ENCODE measurements at places on chromosomes 11 and 22.

GRCh38 chr11:11589437-11589836 lies 32.4 kb downstream of the GALNT18 start:
- DNase-seq: no peak

- no peak for DNase-seq
Observed at GRCh38 chr11:126082251-126083109, 19.8 kb upstream of the CDON start.

GRCh38 chr22:34798605-34799004 lies 267.4 kb upstream of the ISX start:
- DNase-seq: no peak

- DNase-seq: no peak
Observed at GRCh38 chr22:40418366-40419201, 48.2 kb downstream of the SGSM3 start.

- DNase-seq: no peak
Observed at GRCh38 chr11:62962391-62962790, 22.4 kb downstream of the SLC22A6 start.

DNA sequence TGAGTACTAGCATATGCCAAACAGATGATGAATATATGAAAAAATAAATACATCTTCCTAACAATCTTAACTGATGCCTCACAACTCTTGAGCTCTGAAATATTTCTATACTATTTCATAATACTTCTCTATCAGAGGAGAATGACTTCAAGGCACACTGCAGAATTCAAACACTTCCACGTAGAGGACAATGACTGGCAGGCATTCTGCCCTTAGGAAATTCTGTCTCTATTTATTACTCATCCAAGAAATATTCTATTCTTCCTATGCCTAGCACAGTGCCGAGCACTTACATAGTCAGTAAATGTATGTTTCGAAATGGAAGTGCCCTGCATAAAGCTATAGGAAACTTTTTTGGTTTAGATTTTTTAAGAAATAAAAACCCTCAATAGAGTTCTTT lies 809.1 kb downstream of the DLG2 start:
- DNase-seq: no peak

- no peak for DNase-seq
Observed at GRCh38 chr22:17120711-17121232, 388 bp downstream of the TMEM121B start.

- DNase-seq: no peak
Observed at GRCh38 chr11:57521116-57521515, 5.6 kb upstream of the SLC43A1 start.

GRCh38 chr11:134578807-134579723 lies 167.0 kb upstream of the B3GAT1 start:
- DNase-seq: no peak

- no peak for DNase-seq
Observed at GRCh38 chr11:74232311-74232950, 61.3 kb downstream of the PPME1 start.

- no peak for DNase-seq
Observed at GRCh38 chr11:111585371-111585770, 16.9 kb upstream of the SIK2 start.

- no peak for DNase-seq
Observed at GRCh38 chr11:3139086-3139440, 26.0 kb downstream of the OSBPL5 start.

GRCh38 chr11:73648571-73649046 lies 2.2 kb downstream of the PLEKHB1 start:
- no peak for DNase-seq

- no peak for DNase-seq
Observed at GRCh38 chr22:36900880-36901279, 12.5 kb upstream of the CSF2RB start.

- no peak for DNase-seq
Observed at GRCh38 chr11:34203377-34203871, 98.0 kb downstream of the NAT10 start.

GRCh38 chr22:49108636-49109315 lies 718.9 kb downstream of the BRD1 start:
- no peak for DNase-seq

- DNase-seq: no peak
Observed at GRCh38 chr11:26234451-26234850, 97.5 kb upstream of the ANO3 start.

GRCh38 chr22:27488456-27489177 lies 312.9 kb downstream of the MN1 start:
- DNase-seq: no peak

- DNase-seq: no peak
Observed at GRCh38 chr22:16965083-16965482, 42.9 kb downstream of the GAB4 start.

DNA sequence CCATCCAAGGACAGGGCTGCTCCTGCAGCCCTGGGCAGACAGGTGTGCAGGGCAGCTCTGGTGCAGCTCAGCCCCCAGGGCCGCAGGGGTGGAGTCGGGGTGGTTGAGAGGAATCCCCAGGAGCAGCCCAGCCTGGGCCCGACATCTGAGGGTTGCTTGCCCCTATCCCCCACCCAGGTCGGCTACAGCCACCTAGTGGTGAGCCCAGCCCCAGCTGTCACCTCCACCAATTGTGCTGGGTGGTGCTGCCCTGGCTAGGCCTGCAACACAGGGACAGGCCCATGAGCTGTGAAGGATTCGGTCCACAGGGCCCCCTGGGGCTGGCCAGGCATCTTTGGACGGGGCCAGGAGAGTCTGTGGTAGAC lies 29.6 kb downstream of the RTN4R start:
- peak; percentile 13 for DNase-seq

DNA sequence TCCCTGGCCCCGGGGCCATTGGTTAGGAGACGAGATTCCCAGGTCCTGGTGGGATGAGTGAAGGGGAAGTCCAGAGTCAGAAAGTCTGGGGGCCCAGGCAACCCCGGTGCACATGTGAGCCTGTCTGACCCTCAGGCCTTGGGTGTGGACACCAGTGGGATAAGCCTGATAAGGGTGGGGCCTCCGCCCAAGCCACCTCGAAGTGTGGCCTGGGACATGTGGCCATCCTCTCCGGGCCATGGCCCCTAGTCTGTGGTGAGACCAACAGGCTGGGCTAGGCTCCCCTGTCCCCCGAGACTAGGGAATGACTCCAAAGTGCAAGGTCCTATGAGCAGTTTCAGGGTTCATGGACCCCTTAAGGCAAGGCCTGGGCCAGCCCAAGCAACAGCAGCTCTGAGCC lies 6.3 kb downstream of the CABP7 start:
- no peak for DNase-seq

DNA sequence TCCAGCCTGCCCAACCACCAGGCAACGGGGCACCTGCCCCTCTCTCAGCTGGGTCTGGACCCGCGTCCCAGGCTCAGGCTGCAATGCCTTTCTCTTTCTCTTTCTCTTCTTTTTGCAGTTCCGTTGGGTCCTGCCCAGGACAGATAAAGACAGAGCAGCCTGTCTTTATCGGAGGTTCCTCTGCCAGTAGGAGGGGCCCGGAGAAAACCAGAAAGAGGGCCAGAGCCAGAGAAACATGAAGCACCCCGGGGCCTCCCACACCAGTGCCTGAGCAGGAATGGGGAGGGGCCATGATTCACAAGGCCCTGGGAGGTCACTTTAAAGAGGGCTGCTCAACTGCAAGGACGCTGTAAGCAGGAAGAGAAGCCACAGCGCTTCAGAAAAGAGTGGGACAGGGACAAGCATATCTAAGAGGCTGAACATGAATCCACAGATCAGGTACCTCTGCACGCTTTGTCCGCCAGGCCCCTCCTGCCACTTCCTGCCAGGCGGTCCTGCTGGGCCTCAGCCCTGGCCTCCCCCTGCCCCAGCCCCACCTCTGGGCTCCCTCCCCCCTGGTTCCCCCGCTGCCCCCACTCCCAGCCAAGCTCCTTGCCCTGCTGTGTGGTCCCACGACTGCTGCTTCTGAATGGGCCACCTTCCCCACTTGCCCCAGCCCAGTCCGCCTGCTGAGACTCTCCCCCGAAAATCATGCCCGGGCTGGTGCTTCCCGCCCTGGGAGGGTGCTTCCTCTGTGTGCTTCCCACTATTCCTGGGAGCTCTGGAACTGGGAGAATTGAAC lies at the start of gene APOBEC3C:
Gene APOBEC3C (plus strand): TSS at position 316 of the 781 bp plus-strand sequence. CDS start 106 bp downstream, at position 422.
- DNase-seq: peak; percentile 58

DNA sequence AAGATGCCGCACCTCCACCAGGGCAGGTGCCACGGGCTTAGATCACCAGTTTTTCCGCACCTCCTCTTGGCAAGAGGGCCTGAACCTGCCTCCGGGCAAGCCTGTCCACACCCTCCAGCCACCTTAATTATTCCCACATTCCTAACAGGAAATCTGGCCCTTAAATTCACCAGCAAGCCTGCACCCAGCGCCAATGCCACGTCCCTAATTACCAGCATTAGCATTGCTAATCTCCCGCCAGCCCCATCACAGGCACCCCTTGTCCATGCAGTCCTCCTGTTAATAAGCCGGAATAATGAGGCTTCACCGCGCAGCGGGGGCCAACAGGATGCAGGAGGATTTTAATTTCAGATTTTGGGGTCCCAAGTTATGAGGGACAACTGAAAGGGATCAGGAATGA lies 69.7 kb downstream of the PHF21B start:
- no peak for DNase-seq

DNA sequence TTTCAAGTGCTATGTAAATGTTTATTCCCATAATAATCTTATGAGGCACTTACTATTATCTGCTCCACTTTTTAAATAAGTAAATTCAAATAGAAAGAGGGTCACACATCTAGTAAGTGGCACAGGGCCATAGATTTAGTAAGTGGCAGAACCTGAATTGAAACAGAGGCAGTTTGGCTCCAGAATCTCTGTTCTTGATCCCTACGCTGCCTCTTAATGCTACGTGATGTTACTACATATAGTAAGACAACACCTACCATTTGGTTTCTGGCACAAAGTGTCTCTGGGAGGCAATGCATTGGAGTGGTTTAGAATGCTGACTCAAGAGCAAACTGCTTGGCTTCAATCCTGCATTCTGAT lies 1018.3 kb downstream of the DLG2 start:
- no peak for DNase-seq

DNA sequence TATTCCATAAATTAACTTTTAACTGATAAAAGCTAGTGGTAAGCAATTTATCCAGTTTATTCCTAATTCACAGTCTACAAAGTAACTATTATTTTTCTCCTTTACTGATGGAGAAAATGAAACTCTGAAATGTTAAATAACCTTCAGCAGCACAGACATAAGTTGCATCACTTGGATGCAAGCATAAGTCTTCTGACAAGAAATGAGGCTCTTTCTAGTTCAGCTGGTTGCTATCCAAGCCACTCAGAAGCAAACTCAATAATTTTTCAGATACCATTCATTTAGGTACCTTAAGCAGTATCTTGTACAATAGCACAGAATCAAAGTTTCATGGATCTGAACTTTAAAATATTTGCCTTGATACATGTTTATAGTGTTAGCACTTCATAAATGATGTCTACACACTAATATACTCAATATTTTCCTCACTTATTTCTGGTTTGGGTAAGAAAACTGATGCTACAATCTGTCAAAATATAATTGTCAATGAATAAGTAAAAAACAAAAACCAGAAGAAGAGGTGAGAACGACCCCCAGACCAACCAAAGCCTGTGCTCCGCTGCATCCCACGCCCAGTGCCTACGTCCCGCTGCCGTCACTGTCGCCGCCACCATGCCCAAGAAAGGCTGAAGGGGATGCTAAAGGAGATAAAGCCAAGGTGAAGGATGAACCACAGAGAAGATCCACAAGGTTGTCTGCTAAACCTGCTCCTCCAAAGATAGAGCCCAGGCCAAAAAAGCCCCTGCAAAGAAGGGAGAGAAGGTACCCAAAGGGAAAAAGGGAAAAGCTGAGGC lies 18.1 kb downstream of the FAM168A start:
- DNase-seq: no peak

DNA sequence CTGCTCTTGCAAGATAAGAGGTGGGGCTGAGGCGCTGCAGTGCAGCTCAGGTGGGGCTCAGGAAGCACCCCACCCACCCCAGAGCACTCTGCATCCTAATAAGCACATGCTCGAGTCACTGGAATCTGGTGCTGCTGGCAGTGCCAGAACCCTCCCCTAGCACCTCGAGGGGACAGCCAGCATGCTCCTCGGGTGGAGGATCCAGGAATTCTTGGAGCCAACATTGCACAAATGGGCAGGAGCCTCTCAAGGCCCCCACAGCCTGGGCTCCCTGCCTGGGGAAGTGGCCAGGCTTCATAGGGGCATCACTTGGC lies 27.5 kb upstream of the CABP7 start:
- no peak for DNase-seq
